ENCODE measurements at places on chromosomes 3 and 15.

GRCh38 chr3:150069154-150069527, 98.4 kb upstream of the PFN2 start:
- DNase-seq: no peak

DNA sequence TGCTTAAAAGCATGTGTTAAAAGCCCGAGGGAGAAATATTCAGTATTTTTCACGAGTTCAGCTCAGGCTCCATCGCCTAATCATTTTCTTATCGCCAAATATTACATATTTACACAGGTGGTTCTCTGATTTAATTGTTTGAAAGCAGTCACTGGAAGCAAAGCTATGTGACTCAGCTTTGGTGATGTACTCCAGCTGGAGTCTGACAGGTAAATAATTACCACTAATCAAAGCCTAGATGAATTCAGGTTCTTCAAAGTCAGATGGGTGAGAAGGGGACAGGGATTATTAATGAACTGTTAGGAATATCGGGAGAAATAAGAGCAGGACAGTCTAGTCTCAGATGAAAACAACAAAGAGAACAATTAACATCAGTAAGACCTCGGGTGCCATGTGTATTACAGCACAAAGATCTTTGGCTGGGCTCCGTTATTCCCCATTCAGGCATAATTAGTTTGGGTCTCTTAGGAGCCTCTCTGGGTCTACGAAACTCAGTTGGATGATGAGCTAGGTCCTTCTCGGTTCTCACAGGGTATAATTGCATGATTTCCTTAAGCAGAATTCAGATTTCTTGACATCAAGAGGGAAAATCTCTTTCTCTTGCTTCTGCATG, 331.7 kb upstream of the ADAMTS9 start:
- DNase-seq: no peak

DNA sequence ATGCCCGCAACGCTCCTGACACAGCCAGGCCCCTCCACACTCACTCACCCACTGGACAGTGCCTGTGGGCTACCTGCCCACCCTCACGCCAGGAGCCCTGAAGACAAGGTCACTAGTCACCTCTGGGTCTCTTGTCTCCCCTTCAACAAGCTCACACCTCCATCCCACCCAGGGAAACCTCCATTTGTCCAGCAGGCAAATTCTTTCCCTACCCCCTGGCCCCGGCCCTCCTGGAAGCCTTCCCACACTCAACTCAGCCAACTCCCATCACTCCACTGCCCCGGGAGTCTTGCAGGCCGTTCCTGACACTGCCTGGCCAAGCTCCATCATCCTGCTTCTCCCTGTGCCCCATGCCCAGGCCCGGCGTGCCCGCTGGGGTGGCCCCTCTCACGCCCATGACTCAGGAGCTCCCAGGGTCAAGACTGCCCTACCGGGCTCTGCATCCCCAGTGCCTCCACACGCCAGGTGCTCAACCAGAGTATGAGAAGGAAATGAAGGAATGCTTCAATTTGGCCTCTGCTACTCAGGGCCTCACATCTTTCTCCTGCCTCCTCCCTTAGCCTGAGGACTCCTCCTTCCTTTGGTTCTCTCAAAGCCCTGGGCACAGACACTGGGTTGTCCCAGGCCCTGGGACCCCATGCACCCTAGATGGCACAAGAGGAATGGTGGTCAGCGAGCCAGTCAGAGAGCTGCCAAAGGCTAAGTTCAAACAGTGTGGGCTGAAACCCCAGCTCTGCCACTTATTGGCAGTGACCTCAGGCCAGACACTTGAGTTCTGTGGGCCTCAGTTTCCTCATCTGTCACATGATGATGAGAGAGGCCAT, 88.6 kb downstream of the SEC22A start:
- no peak for DNase-seq

- DNase-seq: no peak
Observed at GRCh38 chr3:61334783-61335182, 83.5 kb upstream of the FHIT start.

- DNase-seq: no peak
Observed at GRCh38 chr15:57319226-57319918, 56.9 kb upstream of the CGNL1 start.

GRCh38 chr3:44045476-44046275, 196.0 kb upstream of the TOPAZ1 start:
- no peak for DNase-seq

DNA sequence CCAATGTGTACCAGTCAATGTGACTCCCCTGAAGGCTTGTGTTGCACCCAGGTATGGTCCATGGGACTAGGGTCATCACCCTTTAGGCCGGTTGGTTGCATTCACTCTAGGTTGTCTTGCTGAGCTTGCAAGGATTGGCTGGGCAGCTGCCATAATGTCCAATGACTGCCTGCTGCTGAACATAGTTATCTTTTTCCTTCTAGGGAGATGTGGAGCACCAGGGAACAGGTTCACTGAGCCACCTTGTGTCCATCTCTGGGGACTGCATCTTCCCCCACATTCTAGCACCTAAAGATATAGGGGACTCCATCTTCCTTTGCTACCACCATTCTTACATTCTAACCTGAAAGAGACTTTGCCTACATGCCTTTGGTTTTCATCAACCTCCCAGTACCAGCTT, 580.4 kb upstream of the TBL1XR1 start:
- DNase-seq: peak; percentile 37

DNA sequence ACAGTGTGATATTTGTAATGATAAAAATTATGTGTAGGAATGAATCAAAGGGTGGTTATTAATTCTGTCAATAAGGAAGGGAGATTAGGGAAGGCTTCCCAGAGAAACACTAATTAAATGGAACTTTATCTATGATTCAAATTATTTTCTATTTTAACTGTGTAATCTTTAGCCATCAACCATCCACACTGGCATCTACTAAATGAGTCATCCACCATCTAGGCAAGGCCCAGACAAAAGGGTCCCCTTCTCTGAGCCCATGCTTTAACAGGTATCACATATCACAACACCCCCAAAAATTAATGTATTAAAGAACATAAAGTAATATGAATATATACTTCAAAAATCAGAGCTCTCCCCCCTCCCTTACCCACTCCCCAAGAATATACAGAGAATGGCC, 19.9 kb upstream of the TPM1 start:
- DNase-seq: no peak

DNA sequence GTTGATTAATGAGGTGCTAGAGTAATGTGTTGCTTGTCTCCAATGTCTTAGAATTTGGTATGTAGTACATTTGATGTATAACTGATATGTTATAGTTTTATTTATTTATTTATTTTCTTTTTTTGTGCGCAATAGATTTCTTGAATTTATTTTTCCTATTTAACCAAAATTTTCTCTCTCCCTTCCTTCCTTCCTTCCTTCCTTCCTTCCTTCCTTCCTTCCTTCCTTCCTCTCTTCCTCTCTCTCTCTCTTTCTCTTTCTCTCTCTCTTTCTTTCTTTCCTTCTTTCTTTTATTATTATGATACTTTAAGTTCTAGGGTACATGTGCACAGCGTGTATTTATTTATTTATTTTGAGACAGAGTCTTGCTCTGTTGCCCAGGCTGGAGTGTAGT, 256.2 kb upstream of the TBL1XR1 start:
- no peak for DNase-seq

DNA sequence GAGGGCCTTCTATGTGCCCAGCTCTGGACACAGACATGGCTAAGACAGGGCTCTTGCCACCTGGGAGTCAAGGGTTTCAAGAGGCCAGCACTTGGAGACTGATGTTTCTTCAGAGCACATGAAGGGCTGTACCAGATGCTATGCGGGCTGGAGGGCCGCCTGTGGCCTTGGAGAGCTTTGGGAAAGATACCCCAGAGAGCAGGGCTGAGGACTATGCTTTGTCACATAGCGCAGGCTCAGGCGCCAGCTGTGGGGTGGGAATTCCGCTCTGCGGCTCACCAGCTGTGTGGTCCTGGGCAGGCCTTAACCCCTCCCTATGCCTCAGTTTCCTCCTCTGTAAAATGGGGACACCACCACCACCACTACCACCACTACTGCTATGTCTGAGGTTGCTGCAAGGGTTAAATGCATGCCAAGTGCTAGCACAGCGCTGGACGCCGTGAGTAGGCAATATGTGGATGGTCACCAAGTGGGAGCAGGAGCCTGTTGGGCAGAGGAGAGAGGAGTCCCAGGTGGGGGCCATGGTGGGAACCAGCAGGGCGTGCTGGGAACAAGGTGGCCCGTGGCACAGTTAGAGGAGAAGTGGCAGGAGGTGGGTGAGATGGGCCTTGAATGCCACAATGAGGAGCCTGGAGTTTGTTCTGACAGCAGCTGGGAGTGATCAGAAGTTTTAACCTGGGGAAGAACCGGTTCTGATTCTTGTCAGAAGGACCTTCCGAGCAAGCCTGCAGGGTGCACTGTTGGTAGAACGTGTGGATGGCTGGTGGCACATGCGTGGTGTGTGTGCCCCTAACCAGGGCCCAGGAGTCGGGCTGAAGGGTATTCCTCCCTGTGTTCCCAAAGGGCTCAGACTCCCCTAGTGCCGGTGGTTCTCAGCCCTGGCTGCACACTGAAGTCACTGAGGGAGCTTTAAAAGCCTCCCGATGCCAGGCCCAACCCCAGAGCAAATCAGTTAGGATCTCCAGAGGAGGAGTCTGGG, 41.7 kb downstream of the FEM1B start:
- no peak for DNase-seq

DNA sequence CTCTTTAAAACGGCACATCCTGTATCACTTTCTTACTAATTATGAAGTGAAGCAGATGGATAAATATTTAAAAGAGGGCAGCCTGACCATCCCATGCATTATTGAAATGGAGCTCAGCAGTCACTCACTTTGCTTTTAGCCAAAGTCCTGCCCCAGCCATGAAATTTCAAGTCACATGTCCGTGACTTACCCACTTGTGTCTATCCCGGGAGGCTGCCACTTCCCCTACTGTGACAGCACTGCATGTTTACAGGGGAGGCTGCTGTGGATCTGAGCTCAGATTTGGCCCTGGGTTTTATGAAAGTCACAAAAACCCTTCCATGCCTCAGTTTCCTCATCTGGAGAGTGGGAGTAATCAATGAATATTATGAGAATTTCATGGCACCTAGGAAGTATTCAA, 17.9 kb upstream of the LRRK1 start:
- no peak for DNase-seq

DNA sequence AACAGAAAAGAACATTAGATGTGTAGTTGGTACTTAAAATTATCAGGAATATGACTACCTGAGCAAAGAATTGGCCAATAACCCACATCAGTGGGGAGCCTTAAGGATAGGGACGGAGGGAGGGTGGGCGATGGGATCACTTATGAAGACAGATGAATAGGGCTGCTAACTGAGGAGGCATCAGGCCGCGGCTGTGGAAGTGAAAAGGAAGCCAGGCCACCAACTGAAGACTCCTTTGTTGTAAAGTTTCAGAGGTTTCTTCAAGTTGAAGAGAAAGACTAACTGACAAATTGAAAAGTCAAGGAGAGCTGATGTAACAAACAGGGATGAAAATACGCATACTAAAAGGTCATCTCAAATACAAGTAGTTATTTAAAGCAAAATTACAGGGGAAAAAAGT, 135.6 kb upstream of the BHLHE40 start:
- no peak for DNase-seq

- no peak for DNase-seq
Observed at GRCh38 chr15:32787949-32788348, 70.1 kb downstream of the GREM1 start.
